ENCODE measurements at places on chromosomes 11 and 22. TPM values are rescaled to one million over a fixed set of nuclear protein-coding genes. Genes with fewer than 3 reads are reported as not detected.
A peak's percentile ranks its signal among the peaks of the same experiment; 100 is the strongest.

BCO2 gene
- total RNA-seq, result 0.63 TPM

SREBF2 gene
- total RNA-seq, result 41.0 TPM

GLB1L3 gene
- total RNA-seq, result not detected

- DNase-seq, result no peak
Measured at GRCh38 chr11:20021771-20022362, 138.4 kb downstream of the DBX1 start.

- no peak for DNase-seq
Measured at GRCh38 chr22:20449819-20450550, 12.4 kb upstream of the SCARF2 start.

- DNase-seq, result no peak
Measured at GRCh38 chr11:128663824-128664223, 30.0 kb upstream of the FLI1 start.

DNA sequence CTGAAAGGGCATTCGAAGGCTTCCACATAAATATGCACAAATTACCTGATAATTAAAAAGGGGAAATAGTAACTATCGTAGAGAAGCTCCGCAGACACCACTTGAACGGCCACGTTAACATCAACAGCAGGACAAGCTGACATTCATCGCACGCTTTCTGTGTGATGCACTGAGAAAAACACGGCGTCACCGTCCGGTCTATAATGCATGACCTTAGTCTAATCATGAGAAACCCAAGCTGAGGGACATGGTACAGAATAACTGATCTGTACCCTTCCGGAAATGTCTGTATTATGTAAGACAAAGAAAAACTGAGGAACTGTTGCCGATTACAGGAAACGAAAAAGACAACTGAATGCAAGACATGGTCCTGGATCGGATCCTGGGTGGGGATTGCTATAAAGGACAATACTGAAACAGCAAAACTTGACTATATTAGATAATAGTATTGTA is 678 bp upstream of the RANGAP1 start:
- peak; percentile 83 for DNase-seq

DNA sequence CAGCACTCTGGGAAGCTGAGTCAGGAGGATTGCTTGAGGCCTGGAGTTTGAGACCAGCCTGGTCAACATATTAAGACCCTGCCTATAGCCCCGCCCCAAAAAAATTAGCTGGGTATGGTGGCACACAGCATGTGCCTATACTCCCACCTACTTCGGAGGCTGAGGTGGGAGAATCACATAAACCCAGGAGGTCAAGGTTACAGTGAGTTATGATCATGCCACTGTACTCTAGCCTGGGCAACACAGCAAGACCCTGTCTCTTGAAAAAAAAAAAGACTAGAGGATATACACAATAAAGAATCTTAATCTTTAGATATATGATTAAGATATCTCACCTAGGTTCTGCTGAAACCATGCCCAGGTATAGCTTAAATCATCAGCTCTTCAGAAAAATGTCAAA is 136.7 kb downstream of the APOL5 start:
- DNase-seq, result no peak

GRCh38 chr11:123590296-123590912 is 64.0 kb downstream of the SCN3B start:
- DNase-seq, result peak; percentile 82

DNA sequence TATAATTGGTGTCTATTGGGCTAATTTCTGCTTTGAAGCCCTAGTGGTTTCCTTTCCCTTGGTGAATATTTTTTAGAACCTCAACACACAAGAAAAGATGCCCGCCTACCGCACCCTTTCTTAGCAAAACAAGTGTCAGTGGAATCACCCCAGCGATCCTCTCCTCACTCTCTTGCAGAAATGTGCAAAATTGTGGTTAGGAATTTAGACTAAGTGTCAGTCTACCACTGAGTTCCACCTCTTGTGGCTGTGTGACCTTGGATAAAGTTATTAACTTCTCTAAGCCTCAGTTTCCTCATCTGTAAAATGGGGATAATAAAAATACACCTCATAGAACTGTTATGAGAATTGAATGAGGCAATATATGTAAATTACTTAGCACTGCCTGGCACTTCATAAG is 5.3 kb upstream of the JAML start:
- no peak for DNase-seq

GRCh38 chr11:3205261-3206155 is 13.1 kb downstream of the MRGPRG start:
- DNase-seq, result no peak

DNA sequence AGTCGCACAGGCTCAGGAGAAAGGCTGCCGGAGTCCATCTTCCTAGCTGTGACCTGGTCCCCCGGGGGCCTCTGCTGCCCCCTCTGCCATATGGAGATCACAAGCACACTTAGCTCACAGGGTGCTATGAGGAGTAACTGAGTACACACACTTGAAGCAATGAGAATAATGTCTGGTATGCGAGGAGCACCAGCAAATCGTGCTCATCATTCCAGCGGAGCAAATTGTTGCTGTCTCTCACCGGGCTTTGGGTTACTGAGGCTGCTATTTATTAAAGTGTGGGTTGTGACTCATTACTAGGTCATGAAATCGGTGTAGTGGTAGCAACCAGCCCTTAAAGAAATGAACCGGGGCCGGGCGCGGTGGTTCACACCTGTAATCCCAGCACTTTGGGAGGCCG is 48.1 kb upstream of the EIF3D start:
- DNase-seq, result no peak

Data from dermis microvascular lymphatic vessel endothelial cell (primary cell).